ENCODE measurements at places on chromosomes 5 and 9. TPM values are rescaled to one million over a fixed set of nuclear protein-coding genes. Genes with fewer than 3 reads are reported as not detected.

CBY3 gene
- total RNA-seq, result not detected

EGFLAM gene
- total RNA-seq, result 0.47 TPM

FAM120AOS gene
- 50.1 TPM for total RNA-seq

C9orf50 gene
- total RNA-seq, result not detected

ARL14EPL gene
- 0.10 TPM for total RNA-seq

PDE6A gene
- total RNA-seq, result 0.30 TPM

PCDHB7 gene
- total RNA-seq, result not detected

CTSL gene
- 618 TPM for total RNA-seq

DTWD2 gene
- 1.1 TPM for total RNA-seq

RNF183 gene
- total RNA-seq, result not detected

SMIM33 gene
- not detected for total RNA-seq

ST6GALNAC6 gene
- 24.7 TPM for total RNA-seq

TEX48 gene
- total RNA-seq, result not detected

CCL21 gene
- total RNA-seq, result not detected

MEIKIN gene
- not detected for total RNA-seq

CCL27 gene
- total RNA-seq, result not detected

OR13D1 gene
- total RNA-seq, result not detected

LPCAT1 gene
- total RNA-seq, result 198 TPM

PDE8B gene
- 2.0 TPM for total RNA-seq

IFNA2 gene
- total RNA-seq, result not detected

SLCO6A1 gene
- not detected for total RNA-seq

MFAP3 gene
- 20.0 TPM for total RNA-seq

ORM2 gene
- total RNA-seq, result not detected

IL4 gene
- not detected for total RNA-seq

BTF3 gene
- 1,070 TPM for total RNA-seq

C1QTNF2 gene
- total RNA-seq, result 0.08 TPM

QRFP gene
- total RNA-seq, result not detected

PKD2L2 gene
- not detected for total RNA-seq

PRDM9 gene
- not detected for total RNA-seq
